Kidney tubule cell (primary cell): ENCODE measurements at places on chromosomes 5 and 9.

DNA sequence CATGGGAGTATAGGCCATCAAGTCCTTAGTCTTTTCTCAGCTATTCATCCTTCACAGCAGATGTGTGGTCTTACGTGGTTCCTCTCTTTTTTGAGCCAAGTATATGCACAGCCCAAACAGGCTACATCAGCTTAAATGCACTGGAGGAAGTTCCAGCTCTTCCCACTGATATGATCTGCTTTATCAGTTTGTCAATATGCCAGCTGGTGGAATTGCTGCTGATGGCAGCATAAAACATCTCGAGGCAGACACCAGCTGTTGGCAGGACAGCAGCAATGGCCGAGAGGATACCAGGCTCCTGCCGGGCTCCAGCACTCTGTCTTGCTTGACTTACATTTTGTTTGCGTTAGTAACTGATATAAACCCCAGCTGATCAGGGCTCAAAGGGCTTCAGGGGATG, 143.4 kb downstream of the TENT4A start:
- no peak for DNase-seq

GRCh38 chr5:766666-767431, 17.7 kb downstream of the ZDHHC11B start:
- no peak for DNase-seq

DNA sequence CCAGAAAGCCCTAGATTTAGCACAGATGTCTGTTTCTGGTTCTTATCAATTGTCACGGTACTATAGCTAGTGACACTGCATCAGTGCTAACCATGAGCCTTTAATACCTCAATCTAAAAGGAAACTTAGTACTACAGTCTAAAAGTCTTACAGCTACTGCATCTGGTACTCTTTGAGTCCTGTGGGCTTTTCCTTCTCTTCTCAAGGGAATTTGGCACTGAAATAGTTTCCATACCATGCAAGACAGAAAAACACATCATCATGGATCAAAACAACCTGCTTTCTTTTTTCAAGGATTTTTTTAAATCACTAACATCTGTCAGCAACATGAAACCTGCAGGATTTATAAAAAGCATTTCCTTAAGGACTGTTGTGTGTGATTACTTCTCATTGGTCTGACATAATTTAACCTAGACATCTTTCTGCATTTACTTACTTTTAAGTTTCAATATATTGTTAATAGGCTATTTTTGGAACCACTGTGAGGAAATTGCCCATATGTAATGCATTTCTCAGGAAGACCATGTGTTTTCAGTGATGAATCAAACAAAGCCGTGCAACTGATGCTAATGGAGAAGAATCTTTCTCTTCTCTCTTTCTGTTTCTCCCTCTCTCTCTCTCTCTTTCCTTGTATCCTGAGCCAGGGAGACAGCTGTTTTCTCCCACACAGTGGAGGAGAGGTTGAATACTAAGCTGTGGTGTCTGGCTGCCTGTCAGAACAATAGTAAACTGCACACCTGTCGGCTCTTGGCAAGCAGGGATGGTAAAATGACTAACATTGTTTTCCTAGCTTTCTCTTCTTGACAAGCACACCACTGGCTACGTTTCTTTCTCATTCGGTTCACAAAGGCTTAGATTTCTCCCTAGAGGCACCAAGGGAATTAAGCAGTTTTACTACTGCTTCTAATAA, 273.4 kb downstream of the CSNK1G3 start:
- DNase-seq: peak; percentile 33

DNA sequence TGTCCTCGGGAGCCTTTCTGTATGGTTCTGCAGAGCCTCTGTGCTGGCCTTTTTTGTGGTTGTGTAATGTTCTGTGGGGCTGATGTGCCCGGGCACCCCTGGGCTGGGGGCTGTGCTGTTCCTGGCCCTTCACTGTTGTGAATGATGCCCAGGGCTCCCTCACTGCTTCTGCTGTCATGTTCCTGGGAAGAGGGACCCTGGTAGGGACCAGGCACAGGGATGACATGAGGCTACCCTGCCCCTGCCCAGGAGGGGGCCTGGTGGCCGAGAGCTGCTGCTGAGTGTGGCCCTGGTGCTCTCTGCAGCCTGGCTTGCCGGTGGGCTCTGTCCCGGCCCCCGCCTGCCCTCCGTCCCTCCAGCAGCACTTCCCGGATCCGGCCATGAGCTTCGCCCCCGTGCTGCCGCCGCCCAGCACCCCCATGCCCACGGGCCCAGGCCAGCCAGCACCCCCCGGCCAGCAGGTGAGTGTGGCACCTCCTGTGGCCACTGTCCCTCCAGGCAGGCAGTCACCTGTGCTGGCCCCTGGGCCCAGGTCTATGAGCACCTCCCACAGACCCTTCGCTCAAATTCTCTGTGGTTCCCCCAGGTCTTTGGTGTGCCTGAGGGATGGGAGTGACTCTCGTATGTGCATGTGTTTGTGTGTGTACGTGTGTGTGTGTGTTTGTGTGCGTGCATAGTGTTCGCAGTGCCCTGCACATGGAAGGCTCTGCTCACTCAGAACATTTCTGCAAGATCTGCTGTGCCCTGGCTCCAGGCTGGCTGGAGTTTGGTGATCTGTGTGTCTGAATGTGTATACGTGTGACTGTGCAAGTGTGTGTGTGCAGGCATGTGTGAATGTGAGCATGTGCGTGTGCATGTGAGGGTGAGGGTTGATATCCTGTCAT, 72.3 kb downstream of the WNK2 start:
- DNase-seq: no peak

DNA sequence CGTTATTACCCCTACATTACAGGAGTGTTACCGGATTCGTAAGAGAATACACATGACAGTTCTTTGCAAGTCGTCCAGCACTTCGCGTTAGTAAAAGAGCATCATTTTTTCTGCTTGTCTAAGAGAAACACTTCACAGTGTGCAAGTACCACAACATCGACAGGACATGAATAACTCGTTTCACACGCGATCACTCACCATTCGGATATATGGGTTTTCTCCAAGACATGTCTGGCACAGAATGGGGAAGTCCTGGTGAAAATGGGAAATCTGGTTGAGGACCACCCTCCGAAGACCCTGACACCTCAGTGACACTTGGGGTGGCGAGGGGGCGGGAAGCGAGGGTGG, 642 bp downstream of the RBM22 start:
- DNase-seq: no peak

GRCh38 chr9:4514252-4515128, 24.2 kb downstream of the SLC1A1 start:
- no peak for DNase-seq

DNA sequence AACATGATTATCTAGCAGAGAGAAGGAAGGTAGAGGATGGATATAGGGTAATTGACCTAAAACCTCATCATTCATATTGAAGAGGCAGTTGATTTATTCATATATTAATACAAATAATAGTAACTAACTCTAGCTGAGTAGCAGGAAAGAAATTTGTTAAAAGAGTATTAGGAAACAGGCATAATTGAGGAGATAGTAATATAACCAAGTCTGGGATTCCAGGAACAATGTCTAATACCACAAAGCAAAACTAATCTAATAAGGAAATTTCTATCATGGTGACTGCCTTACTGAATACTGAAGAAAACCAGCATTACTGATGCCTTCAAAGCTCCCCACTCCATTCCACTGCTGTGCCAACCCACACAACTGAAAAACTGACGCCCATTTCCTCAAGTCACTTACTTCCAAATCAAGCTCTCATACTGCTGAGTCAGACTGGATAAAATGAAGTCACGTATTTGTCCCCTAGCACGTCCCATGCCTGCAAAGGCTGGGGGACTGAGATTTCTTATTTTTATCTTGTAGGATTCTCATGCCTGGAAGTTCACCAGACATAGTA, 153.9 kb downstream of the SMC2 start:
- DNase-seq: no peak

- DNase-seq: peak; percentile 86
These were observed 22.3 kb upstream of the HMCN2 start for GRCh38 chr9:130243015-130243881.

GRCh38 chr5:33690374-33691135, 201.2 kb downstream of the ADAMTS12 start:
- peak; percentile 83 for DNase-seq

- DNase-seq: no peak
These were observed 669.2 kb upstream of the ACO1 start for GRCh38 chr9:31715250-31715649.

DNA sequence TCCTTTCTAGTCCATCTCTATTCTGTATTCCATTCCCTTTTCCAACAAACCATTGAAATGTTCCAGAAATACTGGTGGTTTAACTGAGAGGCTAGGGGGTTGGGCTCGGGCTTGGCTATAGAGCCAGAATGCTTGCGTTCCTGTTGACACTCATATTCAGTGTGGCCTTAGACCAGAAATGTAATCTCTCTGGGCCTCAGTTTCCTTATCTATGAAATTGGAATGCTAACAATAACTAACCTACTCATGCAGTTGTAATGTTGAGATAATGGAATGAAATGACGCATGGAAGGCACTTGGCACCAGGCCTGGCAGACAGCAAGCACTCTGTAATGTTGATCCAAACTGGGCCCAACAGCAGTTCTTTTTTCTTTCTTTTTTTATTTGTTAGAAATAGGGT, 26.8 kb downstream of the JADE2 start:
- DNase-seq: peak; percentile 79

DNA sequence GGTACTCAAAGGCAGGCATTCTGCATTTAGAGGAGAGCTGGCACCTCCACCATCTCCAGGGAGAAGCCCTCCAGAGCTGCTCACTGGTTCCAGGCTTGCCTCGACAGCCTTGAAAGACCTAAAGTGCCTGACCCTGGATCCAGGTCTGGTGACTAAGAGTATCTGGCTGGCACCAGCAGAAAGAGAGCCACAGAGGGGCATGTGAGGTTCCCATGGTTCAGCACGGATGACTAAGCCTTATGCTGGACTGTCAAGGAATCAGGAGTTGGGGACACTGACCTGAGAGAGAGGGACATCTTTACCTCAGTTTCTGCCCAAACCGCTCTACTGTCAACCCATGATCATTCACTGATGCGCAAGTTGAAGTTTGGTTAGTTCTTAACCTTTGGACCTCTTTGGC, 3.0 kb downstream of the ACTL7A start:
- peak; percentile 35 for DNase-seq

- no peak for DNase-seq
These were observed 74.2 kb downstream of the ADGRV1 start for GRCh38 chr5:90632791-90633190.

DNA sequence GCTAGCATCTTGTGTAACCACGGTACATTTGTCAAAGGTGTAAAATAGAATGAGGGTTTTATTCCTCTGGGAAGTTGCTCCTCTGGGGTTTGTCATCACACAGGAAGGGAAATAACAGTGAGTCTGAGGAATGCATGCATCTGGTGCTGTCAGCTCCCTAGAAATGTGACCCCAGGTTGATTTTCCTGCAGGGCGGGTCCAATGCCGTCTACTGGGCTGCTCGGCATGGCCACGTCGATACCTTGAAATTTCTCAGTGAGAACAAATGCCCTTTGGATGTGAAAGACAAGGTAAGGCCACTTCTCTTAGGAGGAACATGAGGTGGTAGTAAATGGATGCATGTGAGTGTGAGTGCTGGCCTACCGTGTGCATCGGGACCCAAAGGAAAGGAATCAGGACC, 78.8 kb upstream of the CTSL start:
- peak; percentile 45 for DNase-seq

GRCh38 chr9:83070261-83070660, 7.3 kb upstream of the RASEF start:
- DNase-seq: peak; percentile 31
